ENCODE measurements at places on chromosomes 13 and 19.

DNA sequence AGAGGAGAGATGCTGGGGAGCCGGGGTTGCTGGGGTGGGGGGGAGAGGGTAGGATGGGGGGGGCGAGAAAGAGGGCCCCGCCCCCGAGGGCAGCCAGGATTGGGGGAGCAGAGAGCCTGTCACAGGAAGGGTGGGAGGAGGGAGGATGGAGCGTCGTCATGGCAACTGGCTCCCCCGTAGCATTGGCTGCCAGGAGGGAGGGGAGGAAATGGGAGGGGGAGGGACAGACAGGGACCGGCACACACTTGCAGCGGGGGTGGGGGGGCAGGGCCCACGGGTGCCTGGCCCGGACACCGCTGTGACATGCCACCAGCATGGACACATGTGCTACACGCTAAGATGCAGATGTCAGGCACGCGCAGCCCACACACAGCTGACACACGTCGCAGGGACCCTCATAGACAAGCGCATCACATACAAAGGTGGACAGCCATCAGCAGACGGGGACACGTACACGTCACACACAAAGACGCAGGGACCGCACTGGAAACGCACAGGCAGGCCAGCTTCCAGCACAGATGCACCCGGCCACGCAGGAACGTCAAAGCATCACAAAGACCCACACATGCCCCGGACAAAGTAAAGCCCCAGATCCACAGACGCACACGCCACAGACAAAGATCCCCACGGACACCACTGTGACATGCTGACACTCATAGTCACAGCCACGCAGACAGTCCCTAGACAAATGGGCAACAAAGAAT is at the start of gene LMTK3:
TSS of gene LMTK3 (minus strand) at position 36 of the 704 bp plus-strand sequence. CDS start 259 bp downstream, outside the sequence.
- DNase-seq, result peak; percentile 91

- DNase-seq, result no peak
These were observed 216.8 kb downstream of the DIAPH3 start for GRCh38 chr13:59946944-59947343.

GRCh38 chr19:1079566-1080111 is 12.7 kb downstream of the ARHGAP45 start:
- no peak for DNase-seq

GRCh38 chr13:65911546-65912193 is 1318.5 kb downstream of the PCDH9 start:
- no peak for DNase-seq

DNA sequence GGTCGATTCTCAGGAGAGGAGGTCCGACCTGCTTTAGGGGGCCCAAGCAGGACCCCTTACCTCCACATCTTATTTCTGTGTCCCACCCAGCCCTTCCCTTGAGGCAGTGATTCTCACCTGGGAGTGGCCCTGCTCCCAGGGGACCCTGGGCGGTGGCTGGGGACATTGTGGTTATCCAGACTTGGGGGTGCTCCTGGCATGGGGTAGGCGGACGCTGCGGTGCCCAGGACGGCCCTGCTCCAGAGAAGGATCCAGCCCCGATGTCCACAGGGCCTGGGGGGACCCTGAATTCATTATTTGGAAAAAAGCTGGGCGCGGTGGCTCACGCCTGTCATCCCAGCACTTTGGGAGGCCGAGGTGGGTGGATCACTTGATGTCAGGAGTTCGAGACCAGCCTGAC is 84.4 kb downstream of the GADD45B start:
- DNase-seq, result no peak

- DNase-seq, result no peak
These were observed 46.3 kb downstream of the SIPA1L3 start for GRCh38 chr19:37953171-37953917.

GRCh38 chr19:41575998-41576397 is at the start of gene CEACAM21:
TSS of gene CEACAM21 (plus strand) at chr19:41576166. CDS start at chr19:41576275, 109 bp downstream.
- no peak for DNase-seq

GRCh38 chr13:86000546-86000945 is 201.3 kb upstream of the SLITRK6 start:
- DNase-seq, result no peak

- no peak for DNase-seq
These were observed 34.4 kb downstream of the DNAJC15 start for GRCh38 chr13:43057653-43058317.

- DNase-seq, result no peak
These were observed 34.8 kb upstream of the ANKRD10 start for GRCh38 chr13:110949628-110950027.

- no peak for DNase-seq
These were observed 8.1 kb upstream of the ZNF784 start for GRCh38 chr19:55632463-55632834.

GRCh38 chr19:30722186-30722585 is 350.0 kb downstream of the ZNF536 start:
- no peak for DNase-seq

- DNase-seq, result no peak
These were observed 4.3 kb downstream of the ZNF486 start for GRCh38 chr19:20171285-20171684.

- no peak for DNase-seq
These were observed 38.4 kb upstream of the TCF3 start for GRCh38 chr19:1690699-1691307.

- DNase-seq, result no peak
These were observed 319.0 kb downstream of the ZNF536 start for GRCh38 chr19:30690935-30691818.

DNA sequence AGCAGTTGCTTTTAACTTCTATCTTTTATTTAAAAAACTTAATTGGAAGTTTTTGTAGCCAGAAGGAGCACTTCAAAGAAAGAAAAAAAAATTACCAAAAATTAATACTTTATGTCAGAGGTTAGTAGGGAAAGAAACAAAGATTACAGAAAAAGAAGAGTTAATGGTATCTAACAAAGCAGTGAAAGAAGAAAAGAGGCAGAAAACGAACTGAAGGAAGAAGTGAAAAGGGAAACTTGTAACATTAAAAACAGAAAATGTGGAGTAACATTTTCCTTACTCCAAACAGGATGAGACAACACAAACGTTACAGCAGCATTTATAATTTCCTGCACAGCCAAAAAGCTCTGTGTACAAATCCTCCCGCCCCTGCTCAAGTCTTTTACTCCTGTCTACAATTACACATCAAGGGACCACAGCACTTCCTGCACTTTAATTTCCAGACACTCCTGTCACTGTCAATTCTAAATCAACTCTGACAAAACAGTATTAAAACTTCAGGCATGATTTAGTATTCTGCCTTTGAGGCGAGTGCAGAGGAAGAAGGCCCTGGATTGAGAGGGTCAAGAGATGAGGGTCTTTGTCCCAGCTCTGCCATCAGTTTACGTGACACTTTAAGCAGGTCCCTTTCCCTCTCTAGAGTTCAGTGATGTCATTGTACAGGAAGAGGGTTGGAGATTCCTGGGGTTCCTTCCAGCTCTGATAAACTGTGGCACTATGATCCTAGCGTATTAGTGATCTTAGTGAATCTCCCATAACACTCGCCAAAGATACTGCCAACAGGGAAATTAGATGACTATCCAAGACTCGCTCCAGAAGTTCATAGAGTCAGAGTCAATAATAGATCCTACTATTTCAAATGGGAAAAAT is 53.2 kb upstream of the LSM14A start:
- DNase-seq, result no peak

DNA sequence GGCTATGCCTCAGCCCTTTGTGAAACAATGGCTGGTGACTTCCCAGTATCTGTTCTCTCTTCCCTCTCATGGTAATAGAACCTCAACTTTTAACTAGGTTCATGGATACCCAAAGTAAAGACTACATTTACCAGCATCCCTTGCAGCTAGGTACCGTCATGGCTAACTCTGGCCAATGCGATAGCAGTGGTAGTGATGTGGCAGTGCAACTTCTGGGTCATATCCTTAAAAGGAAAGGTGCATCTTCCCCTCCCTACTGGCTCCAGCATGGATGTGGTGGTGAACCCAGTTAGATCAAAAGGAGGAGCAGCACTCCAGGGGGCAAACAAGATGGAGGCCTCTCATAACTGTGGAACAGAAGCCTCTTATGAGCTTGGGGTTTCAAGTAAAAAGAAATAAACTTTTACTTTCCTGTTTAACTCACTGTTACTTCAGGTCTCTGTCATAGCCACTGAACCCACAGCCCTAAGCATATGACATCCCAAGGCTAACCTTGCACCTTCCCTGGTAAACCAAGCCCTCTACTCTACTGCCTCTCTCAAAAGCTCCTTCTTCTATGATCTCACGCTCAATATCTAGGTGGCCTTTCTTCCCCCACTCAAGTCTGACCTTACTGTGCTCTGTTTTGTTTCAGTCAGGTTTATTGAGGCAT is 104.4 kb downstream of the DOCK9 start:
- no peak for DNase-seq

DNA sequence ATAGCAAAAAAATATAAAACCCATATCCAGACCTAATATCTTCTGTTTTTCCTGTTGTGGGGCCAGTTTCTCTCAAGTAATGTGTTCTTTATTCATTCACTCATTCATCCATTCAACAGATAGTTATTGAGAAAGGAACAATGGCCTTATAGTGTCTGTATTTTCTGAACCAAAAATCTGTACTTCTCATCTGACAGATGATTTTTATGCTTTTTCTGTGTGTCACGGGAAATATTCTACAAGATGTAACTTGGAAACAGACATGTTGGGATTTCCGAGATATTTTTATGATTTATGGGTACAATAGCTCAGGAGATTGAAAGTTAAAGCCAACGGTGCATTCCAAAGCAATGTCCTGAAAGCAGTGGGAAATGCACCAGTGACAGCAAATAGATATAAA is 5.7 kb downstream of the ACOD1 start:
- no peak for DNase-seq

GRCh38 chr13:21616880-21617279 is 12.9 kb upstream of the MICU2 start:
- no peak for DNase-seq

DNA sequence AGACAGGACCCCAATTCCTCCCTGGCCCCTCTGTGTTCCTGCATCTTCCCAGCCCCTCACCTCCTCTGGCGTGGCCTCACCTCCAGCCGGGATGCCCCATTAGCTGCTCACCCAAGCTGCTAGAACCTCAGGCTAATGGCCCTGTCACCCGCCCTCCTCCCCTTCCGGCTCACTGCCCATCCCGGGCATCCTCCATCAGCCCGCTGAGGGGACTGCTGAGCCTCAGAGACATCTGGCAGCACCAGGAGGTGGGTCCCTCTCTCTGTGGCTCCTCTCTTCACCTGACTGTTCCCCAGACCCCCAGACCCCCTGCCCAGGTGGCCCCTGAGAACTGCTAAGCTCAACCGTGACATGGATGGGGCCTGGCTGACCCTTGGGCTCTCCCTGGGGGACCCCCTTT is 2.9 kb downstream of the FFAR1 start:
- no peak for DNase-seq

GRCh38 chr13:104318121-104318520 is 1251.9 kb upstream of the SLC10A2 start:
- DNase-seq, result no peak

- no peak for DNase-seq
These were observed 2695.8 kb downstream of the PCDH9 start for GRCh38 chr13:64534302-64534701.

- DNase-seq, result no peak
These were observed 6.8 kb downstream of the TRAPPC6A start for GRCh38 chr19:45171211-45171623.

- DNase-seq, result no peak
These were observed 332.1 kb downstream of the UQCRFS1 start for GRCh38 chr19:28880735-28881401.

- DNase-seq, result no peak
These were observed 11.1 kb downstream of the PLK5 start for GRCh38 chr19:1534972-1535371.

GRCh38 chr13:51298812-51299211 is 40.7 kb upstream of the SERPINE3 start:
- no peak for DNase-seq

GRCh38 chr19:18349524-18350128 is 9.2 kb downstream of the PGPEP1 start:
- no peak for DNase-seq

DNA sequence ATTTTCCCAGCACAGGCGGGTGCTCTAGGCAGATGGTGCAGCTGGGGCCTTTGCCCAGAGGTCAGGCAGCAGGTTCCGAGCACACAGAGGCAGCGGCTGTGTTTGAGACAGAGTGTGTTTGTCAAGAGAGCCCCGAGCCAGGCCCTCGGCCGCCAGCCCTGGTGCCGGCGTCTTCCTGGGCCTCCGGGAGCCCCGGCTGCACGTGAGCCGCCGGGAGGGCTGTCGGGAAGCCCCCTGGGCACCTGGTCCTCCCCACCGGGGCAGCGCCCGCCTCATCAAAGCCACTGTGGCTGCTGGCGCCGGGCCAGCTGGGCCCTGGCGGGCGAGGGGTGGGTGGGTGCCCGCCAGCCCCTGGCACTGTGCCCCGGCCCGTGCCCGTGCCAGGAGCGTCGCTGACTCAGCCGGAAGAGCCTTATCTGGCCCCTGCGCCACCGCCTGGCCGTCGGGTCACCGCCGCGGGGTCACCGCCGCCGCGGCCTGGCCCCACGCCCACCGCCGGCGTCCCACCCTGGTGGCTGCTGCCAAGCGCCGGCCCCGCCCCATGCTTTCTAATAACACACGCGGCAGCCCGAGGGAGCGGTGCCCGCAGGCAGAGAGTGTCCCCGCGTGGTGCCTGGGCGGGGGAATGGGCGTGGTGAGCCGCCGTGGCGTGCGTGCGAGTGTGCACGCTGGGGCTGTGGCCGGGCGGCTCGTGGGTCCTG is 14.9 kb downstream of the ARID3A start:
- no peak for DNase-seq

- no peak for DNase-seq
These were observed 3.7 kb upstream of the B3GNT8 start for GRCh38 chr19:41430922-41431321.

GRCh38 chr19:35442091-35442490 is 6.0 kb upstream of the FFAR2 start:
- DNase-seq, result no peak

DNA sequence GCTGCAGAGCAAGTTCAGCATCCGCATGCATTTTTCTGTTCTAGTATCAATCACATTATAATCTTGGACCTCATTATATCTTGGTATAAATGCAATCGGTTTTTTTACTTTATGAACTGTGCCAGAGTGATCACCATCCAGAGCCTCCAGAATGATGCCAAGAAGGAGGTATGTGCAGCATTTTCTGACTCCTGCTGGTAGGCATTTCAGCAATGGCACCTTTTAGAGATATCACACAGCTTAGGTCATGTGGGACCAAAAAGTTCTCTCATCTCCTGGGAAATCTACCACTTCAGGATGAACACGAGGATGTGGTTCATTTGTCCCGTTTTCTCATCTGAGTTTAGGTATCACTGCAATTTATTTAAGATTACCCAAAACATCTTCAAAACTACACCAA is 220.4 kb downstream of the VWA8 start:
- no peak for DNase-seq

- no peak for DNase-seq
These were observed 356.7 kb downstream of the PCDH17 start for GRCh38 chr13:57988276-57988675.

GRCh38 chr13:60411983-60412382 is 15.0 kb downstream of the TDRD3 start:
- DNase-seq, result no peak

GRCh38 chr19:17680230-17680722 is 7.9 kb downstream of the UNC13A start:
- DNase-seq, result peak; percentile 58

- DNase-seq, result no peak
These were observed 306.8 kb downstream of the KCNRG start for GRCh38 chr13:50322006-50322405.

- no peak for DNase-seq
These were observed 421.0 kb upstream of the KLF12 start for GRCh38 chr13:74555276-74555625.

- no peak for DNase-seq
These were observed 2.7 kb downstream of the TPP2 start for GRCh38 chr13:102599426-102600012.
